Stimulated activated CD4-positive, alpha-beta T cell treated with anti-CD3 and anti-CD28 coated beads, Interleukin-12 subunit alpha, Interleukin-12 subunit beta, amount 100 ng/mL, for 48 hours (primary cell): ENCODE measurements at places on chromosomes 5 and 9.

GRCh38 chr9:6780690-6781089 lies 22.9 kb downstream of the KDM4C start:
- DNase-seq, result no peak

DNA sequence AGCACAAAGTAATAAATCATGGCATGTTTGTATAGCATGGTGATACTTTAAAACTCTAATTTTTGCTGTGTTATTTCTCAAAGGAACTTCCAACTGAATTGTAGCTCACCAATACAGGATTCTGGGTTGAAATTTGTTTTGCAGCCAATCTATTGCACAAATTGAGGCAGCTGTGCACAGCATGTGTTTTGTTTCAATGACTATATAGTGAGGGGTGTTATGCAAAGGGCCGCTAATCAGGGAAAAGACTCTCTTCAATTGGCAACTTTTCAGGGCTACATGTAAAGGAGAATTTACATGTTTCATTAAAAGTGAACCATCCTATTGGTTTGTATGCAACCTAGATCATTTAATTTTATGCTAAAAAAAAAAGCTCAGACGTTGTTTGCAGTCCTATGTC lies 44.6 kb downstream of the PLPPR1 start:
- no peak for DNase-seq

DNA sequence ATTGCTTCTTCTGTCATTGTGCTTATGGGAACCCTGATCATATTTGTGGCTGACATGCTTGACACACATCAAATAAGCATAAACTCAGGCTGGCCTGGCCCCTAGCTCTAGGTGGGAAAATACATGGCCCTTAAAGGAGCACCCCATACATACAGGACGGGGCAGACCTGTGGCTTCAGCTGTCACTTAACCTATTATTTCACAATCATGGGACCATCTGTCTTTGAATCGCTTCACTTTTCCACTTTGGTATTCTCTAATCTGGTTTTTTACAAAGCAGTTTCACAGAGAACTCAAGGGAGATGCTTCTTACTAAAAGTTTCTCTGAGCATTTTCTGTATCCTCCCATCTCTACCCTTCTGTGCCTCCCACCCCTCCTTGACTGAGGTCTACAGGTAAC lies 34.6 kb upstream of the LRRTM2 start:
- DNase-seq, result no peak

DNA sequence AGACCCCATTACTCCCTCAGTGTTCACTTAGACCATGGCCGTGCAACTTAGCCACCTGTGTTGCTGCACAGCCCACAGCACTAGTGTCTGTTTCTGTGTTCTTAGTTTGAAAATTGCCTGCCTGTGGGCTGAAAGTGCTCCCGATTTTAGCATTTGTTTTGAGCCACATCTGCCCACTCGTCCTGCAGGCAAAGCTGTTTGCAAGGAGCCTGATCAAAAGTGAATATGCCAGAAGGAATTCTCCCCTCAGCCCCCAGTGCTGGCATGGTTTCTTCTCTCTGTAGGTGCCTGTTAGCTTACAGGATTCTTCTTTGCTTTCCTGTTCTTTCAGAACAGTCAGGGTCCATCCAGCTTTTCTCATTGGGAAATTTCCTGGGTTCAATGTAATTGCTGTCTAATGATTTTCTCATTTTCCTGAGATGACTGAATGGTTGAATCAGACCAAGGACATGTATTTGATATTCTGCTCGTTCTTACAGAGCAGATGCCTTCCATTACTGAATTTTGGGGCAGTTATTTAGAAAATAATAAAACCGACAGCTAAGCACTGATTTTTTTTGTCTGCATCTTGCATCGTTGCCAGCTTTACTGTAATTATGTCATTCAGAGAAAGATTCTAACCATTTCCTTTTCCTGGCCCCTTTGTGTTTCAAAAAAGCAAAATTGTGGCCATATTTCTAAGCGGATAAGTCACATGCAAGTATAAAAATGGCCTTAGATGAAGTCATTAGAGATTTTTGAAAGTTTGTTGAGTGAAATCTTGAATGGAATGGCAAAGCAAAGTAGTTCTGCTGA lies 111.1 kb upstream of the CKMT2 start:
- DNase-seq, result no peak

- DNase-seq, result no peak
These were observed 292.0 kb downstream of the FANCC start for GRCh38 chr9:95025213-95026147.

- no peak for DNase-seq
These were observed 47.5 kb downstream of the UIMC1 start for GRCh38 chr5:176959051-176959450.

DNA sequence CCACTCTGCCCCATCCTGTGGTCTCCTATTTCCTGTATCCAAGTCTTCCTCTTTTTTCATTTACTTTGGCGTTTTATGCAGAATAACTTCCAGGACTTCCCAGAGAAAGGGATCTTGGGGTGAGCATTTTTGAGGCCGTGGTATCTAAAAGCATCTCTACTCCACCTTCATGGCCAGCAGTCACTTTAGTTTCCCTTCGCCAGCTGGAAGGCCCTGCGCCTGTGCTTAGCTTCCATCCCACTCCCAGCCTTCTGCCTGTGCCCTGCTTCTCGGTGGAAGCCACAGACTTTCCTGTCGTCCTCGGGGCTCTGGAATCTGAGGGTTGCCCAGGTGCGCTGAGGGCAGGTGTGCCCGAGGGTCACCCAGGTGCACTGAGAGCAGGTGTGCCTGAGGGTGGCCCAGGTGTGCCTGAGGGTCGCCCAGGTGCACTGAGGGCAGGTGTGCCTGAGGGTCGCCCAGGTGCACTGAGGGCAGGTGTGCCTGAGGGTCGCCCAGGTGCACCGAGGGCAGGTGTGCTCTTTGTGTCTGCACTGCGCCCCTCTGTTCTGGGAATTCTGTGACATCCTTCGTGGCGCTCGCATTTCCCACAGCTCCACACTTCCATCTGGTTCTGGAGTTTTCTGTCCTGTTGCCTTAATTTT lies 32.4 kb upstream of the LRRC14B start:
- DNase-seq, result no peak

GRCh38 chr9:60545878-60546385 lies 368.3 kb upstream of the SPATA31A5 start:
- DNase-seq, result no peak

DNA sequence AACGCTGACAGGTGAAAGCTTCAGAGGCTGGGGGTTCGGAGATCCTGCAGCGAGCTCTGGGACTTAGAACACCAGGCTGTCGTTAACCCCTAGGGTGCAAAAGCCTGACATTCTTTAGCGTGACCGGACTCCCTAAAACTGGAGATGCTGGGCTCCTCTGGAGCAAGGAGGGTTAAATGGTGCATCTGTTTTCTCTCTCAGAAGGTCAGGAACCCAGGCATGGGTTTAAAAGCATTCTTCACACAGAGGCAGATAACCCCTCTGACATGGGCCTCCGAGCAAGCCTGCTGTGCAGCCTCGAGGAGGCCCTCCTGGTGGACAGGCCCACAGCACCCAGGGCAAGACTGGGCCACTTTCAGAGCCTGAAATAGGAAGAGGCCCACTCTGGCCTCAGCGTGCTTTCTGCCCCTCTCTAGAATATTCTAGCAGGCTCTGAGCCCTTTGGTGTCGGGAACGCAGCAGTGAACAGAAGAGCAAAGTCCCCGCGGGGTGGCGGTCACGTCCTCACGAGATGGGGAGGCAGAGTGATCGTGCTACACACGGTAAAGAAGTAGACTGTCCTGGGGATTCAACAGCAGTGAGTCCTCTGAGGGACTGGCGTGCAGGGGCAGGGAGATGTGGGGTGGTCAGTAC lies 124.8 kb downstream of the COL23A1 start:
- no peak for DNase-seq

- no peak for DNase-seq
These were observed 9.2 kb downstream of the SQSTM1 start for GRCh38 chr5:179829732-179830435.

DNA sequence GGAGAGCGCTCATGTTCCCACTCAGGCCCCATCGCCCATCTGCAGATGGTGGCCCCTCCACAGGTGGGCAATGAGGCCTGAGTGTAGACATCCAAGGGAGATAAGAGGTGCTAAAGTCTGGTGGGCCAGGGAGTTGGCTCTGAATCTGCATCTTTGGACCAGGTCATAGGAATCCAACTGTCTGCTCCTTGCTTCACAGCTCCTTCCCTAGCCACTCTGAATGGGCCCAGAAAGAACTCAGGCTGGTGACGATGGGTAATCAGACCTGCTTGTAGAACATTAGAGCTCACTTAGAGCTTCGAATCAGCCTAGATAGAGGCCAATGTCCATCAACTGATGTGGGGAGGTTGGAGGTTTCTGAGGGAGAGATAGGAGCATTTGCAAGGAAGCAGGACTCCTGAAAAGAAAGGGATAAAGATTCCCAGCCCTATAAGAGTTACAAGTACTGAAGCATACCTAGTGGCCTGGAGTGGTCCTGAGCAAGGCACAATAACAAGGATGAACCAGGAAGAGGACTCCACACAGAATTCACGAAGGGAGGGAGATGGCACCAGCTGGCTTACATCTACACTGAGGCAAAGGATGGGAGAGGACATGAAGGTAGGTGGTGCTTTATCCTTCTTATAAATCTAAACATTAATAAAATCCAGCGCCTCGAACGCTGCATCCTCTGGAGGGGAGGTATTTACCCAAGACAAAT lies 132.8 kb upstream of the ALDH1B1 start:
- DNase-seq, result no peak

- no peak for DNase-seq
These were observed 81.5 kb downstream of the VCAN start for GRCh38 chr5:83553000-83553486.

- no peak for DNase-seq
These were observed 402.5 kb downstream of the EFNA5 start for GRCh38 chr5:107268241-107268640.

DNA sequence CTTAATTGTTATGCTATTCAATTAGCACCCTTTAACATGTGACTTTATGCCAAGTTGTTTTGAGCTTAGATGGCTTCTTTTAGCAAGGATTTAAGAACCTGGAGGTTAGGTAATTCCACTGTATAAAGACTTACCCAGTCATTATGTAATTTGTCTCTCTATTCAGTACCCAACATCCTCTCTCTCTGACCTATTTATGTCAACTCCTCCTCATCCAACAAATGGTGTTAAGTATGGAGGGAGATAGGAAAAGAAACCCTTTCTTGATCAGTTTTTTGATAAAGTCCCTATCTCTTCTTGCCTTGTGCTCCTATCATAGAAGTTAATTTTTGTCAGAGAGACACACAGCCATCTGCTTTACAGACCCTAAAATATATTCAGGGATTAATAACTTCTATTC lies 181.2 kb upstream of the GPR151 start:
- DNase-seq, result no peak

DNA sequence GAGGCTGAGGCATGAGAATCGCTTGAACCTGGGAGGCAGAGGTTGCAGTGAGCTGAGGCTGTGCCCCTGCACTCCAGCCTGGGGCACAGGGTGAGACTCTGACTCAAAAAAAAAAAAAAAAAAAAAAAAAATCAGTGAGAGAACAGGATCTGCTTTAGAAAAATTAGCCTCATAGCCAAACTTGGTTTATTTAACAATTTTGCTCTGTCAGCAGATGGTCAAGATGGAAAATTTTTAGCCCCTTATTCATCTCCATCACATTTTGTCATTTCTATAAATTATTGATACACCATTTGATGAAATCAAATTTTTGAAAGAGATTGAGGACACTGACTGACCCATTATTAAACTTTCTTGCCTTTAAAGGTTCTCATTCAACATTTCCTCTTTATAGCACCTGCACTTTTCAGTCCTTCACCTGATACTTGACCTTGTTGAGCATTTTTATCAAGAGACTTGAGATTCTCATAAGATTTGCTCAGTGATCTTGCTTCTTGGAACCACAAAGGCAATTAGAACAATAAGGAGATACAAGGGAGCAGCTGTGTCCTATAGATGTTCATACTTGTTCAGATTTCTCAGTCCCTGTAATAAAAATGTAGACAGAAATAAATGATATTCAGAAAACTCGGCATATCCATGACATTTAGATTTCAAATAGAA lies 38.1 kb downstream of the LRRC70 start:
- no peak for DNase-seq

DNA sequence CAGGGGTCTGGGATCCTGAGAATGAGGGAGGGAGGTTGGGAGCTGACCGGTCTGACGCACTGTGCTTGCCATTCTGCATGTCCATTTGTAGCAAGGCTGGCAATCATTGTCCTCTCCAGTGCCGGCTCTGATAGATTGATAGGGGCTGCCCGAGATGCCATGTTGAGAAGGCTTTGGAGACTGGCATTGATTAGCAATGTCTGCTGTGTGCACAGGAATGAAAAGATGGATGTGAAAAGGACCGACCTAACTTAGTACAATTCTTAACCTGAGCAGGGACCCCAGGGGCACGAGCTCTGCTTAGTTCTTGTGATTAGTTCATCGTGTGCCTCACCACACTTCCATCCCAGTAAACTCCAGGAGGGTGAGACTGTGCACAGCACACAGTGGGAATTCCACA lies 17.0 kb downstream of the NEK6 start:
- no peak for DNase-seq

GRCh38 chr5:113103330-113103729 lies 126.7 kb downstream of the DCP2 start:
- DNase-seq, result no peak

DNA sequence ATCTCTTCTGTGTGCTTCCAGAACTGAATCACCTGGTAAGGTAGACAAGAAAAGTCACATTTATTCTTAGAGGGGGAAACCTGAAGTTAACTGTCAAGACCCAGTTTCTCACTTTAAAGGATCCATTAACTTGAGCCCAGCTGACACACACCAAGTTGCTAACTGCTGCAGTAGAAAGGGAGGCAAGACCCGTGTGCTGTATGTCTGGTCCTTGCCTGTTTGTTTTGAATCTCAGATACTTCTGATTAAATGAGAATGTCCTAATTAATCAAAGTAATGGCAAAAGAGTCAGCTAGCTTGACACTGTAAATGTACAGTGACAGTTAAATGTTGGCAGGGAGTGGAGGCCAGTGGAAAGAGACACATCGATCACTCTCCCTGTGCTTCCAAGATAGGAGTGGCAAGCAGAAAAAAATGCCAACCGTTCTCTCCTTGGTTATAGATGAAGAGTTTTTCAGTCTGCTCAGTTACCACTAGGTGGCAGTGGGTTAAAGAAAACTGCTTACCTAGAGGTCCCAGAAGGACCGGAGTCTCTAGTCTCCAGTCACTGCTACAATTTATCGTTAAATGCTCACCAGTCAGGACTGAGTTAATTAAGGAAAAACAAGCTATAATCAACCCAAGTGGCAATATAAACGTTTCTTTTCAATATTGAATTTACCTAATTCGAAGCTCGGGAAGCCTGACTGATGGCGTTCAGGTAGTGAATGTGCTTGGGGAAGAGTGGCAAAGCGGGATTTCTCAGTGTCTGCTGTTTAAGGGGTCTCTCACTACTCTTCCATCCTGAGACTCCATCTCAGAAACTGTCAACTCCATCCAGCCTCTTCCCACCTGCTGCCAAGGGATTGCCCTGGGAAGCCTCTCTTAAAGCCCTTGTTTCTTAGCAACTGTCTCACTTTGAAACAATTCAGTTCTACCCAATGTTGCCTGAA lies 18.4 kb downstream of the LSM11 start:
- no peak for DNase-seq

GRCh38 chr5:107672211-107673038 lies 1.7 kb upstream of the EFNA5 start:
- DNase-seq, result no peak
